ENCODE measurements at places on chromosomes 6 and 20.

DNA sequence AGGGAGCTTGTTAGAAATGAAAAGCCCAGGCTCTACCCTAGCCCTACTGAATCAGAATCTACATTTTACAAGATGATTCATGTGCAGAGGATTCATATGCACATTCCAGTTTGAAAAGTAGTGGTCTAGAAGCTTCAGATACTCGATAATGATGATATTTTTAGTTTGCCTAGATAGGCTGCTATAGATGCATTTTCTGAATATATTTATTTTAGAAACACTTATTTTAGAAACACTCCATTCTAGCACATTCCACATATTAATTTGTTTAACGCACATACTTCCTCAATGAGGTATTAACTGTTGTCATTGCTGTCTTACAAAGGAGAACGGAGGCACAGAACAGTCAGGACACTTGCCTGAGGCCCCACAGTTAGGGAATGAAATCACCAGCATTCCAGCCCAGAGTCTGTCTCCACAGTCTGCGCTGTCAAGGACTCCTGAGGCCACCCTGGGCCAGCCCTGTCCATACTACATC, 64.4 kb downstream of the SNAP25 start:
- peak; percentile 84 for DNase-seq

DNA sequence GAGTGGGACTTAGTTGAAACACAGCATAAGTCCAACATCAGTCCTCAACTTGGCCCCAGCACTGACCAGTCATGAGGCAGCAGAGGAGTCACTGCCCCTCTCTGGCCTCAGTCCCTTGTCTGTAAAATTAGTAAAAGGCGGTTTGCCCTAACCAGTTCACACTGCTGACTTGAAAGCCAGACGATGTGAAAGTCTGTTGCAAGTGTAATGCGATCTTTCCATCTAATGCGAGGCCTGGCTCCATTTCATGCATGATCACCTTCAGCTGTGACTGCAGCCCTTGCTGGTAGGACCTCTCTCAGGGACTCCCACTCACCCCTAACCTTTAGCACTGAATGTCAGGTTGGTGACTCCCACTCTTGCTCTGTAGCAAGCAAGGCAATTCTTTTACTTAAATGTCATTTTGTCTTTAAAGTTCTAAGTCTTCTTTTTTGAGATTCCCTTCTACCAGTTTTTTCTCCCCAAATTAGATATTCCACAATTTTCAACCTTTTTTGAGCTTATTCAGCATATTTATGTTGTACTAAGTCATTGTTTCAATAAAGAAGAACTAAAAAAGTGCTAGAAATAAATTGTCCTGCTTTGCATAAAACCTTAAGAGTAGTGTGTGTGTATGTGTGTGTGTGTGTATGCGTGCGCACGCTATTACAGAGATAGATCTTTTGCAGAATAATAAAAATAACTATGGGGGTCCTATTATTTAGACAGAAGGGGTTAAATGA, 245.5 kb downstream of the PACRG start:
- no peak for DNase-seq

DNA sequence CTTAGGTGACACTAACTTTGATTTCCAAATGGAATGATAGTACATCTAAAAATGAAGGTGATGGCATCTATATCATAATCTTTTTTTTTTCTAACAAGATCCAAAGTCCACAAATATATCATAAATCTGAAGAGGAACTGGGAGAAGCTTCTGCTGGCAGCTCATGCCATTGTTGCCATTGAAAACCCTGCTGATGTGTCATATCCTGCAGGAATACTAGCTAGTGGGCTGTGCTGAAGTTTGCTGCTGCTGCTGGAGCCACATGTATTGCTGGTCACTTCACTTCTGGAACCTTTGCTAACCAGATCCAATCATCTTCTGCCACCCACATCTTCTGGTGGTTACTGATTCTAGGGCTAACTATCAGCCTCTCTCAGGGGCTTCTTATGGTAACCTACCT, 27.4 kb upstream of the KHDC1 start:
- peak; percentile 47 for DNase-seq

- no peak for DNase-seq
These were observed 63.9 kb downstream of the FAM120B start for GRCh38 chr6:170370416-170370815.

- DNase-seq = no peak
These were observed 9.6 kb downstream of the MRS2 start for GRCh38 chr6:24412294-24412693.

DNA sequence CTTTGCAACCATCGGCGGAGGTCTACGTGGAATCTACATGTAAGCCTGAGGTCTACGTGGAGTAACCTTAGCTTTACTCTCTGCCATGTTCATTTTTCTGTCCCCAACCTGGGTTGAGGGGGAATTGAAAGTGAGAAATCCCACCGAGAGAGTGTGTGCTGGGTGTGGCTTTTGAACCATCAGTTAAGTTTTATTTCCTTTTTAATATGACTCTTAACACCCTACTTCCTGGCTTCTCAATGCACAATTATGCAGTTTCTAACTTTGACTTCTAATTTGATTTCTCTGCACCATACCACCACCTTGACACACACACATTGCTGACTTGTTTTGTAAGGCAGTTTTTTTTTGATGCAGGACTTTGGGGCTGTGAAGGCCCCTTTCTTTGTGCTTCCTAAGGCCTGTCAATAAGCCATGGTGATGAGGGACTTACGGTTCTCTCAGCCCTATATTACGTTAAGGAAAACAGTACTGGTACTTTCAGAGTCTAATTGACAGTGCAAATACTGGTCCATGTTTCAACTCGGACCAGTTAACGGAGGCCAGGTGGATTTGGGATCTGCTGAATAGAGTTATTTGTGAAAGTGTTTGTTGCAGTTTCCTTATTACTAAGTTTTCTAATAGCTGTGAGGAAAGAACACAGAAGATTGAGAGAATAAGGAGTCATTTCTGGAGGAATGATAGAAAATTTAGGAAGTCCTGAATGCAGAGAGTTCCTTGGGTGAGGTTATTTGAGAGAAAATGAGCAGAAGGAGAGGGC, 206.5 kb downstream of the JARID2 start:
- DNase-seq = no peak

GRCh38 chr20:44678990-44679611, 27.6 kb upstream of the ADA start:
- DNase-seq = no peak

DNA sequence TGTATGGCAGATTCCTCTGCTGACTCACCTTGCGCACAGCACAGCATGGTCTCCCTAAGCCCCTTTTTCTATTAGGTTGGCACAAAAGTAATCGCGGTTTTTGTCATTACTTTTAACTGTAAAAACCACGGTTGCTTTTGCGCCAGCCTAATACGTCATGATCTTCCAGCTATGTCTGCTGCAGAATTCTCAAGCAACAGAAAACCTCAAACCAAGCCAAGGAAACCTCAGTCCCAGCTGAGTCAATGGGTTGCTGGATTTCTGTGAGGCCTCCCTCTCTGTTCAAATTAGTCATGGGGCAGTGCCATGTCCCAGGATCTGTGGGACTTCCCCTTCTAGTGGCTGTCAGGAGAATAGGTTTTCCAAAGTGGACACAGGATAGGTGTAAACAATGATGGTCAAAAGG, 15.7 kb upstream of the ENPP1 start:
- DNase-seq = peak; percentile 16

- no peak for DNase-seq
These were observed 23.9 kb downstream of the ZNF217 start for GRCh38 chr20:53569606-53570307.

DNA sequence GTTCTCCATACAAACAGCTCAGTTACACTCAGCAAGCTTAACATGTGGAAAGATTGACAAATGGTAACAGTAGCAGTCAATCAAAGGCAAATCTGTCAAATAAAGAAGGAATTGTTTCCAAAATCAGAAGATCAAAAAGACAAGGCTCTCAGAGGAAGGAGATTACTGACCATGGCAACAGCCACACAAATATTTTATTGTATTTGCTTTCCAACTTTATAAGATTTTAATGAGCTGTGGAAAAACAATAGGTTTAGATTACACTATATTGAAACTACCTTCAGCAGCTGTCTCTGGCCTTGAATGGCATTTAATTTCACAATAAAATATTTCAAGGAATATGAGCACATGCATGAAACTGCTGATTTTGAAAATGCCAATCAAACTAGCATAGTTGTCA, 1143.9 kb upstream of the GJE1 start:
- DNase-seq = no peak

DNA sequence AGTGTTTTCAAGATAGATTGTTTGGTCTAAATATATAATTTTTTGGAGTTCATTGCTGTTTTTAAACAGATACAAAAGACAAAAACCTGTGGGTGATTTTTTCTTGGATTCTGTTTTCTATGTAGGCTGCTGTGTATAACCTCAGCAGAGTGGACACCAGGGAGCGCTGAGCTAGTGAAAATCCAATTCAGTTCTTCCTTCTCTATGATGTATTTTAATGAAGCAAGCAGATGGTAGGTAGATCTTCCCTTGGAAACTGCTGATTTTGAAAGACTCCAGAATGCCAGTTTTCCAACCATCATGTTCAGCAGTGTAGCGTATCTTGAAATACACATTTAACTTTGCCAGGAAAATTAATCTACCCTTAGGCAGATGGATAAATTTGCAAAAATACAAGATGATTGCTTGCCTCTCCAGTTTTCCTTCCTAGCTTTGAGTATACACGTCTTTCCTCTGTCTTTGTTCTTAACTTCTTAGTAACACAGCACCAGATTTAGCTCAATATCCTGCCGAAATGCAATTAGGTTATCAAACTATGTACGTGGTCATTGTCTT, 178.0 kb downstream of the PHF3 start:
- no peak for DNase-seq

DNA sequence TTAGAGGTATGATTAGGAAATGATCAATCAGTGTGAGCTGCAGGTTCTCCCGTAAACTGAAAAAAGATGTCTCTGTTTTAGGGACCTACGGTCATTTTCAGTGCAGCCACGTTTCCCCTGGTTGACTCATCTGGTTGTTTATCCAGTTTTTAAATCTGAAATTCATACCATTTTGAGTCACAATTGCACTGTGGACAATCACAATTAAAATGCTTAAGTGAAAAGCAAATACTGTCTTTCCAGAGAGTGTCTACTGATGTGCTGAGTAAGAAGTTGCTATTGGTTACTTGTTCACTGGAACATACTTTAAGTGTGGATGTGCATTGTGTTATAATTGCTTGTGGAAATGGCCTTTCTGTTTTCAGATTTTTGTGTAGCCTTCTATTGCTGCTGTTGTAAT, 305.1 kb upstream of the SASH1 start:
- no peak for DNase-seq

GRCh38 chr6:145758113-145758512, 22.8 kb upstream of the EPM2A start:
- DNase-seq = no peak

- DNase-seq = no peak
These were observed 264.6 kb upstream of the MAN1A1 start for GRCh38 chr6:119614138-119614537.

DNA sequence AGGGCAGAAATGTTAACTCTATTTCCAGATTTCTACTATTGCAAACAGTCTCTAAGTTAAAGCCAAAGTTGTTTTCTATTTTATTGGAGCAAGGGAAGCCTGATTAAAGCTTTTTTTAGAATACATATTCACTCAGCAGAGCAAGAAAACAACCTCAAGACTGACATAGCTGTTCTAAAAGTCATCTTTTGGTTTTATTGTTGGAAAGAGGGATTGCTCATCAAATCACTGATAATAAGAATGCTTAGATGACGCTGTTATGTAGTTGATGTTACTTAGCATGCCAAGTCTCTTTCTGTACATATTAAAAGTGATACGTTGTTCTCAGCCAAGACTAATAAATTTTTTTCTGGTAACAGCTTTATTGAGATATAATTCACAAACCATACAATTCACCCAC, 172.6 kb upstream of the LAMA2 start:
- DNase-seq = peak; percentile 86

DNA sequence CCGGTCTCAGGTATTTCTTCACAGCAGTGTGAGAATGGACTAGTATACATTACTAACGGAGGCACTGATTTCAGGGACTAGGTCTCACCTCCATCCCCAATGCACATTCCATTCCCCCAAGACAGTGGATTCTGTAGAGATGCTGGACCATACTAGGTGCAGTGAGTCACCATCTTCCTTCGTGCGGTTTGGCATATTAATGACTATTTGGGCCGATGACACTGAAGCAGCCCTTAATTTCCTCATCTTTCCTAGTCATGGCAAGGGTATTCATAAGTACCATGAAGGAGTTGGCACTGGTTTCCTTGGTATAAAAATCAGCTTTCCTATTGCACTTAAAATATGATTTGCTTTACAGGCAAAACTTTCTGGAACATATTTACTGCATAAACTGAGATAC, 121.4 kb upstream of the TRAF3IP2 start:
- peak; percentile 68 for DNase-seq
